Breast epithelium (tissue), 4 donors: ENCODE measurements at places on chromosomes 6 and 20. TPM values are rescaled to one million over a fixed set of nuclear protein-coding genes. Genes with fewer than 3 reads are reported as not detected.

Gene LHFPL5
- not detected for total RNA-seq

Gene ENPP1
- total RNA-seq, result 51.2 TPM

Gene ZBP1
- total RNA-seq, result 2.4 TPM

Gene HFE
- total RNA-seq, result 5.6 TPM

- no peaks in the 10 kb centered on the region for H3K36me3 ChIP-seq
- no peak for DNase-seq
- H3K4me3 ChIP-seq, result peak overlapping the region; percentile 81
- no peaks in the 10 kb centered on the region for H3K27me3 ChIP-seq
Measured at GRCh38 chr6:145813285-145814034, 1.1 kb downstream of the FBXO30 start.

GRCh38 chr20:19937651-19938420 is 79.3 kb upstream of the NAA20 start:
- no peaks in the 10 kb centered on the region for H3K27me3 ChIP-seq
- peaks cover 12% of the 10 kb centered on the region for H3K4me1 ChIP-seq
- peak overlapping the region; percentile 94 for H3K27ac ChIP-seq
- DNase-seq, result no peak

DNA sequence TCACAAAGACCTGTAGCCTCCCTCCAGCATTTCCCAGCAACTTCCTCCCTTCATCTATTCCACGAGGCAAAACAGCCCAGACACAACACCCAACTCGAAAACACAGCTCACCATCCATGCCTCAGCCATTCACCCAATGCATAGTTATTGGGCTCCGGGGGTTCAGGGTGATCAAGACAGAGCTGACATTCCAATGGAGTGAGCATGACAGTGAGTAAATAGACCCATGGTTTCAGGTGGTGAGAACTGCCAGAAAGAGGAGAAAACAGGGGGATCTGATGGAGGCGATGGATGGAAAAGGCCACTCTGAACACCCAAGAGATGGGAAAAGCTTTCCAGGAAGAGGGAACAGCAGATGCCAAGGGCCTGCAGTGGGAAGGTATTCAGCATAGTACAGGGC is 5.9 kb downstream of the CASS4 start:
- no peaks in the 10 kb centered on the region for H3K4me1 ChIP-seq
- H3K27ac ChIP-seq, result no peak overlapping the region
- no peaks in the 10 kb centered on the region for H3K27me3 ChIP-seq
- no peaks in the 10 kb centered on the region for H3K36me3 ChIP-seq

GRCh38 chr20:8328189-8328588 is 196.1 kb downstream of the PLCB1 start:
- no peak overlapping the region for H3K4me3 ChIP-seq
- H3K36me3 ChIP-seq, result no peaks in the 10 kb centered on the region
- H3K27me3 ChIP-seq, result no peaks in the 10 kb centered on the region
- no peaks in the 10 kb centered on the region for H3K4me1 ChIP-seq
- DNase-seq, result no peak
